ENCODE measurements at places on chromosomes 1 and 21. TPM values are rescaled to one million over a fixed set of nuclear protein-coding genes. Genes with fewer than 3 reads are reported as not detected.

Gene FMN2
- not detected for total RNA-seq

Gene VANGL2
- total RNA-seq: not detected

Gene WDTC1
- total RNA-seq: 20.1 TPM

Gene FCRL6
- total RNA-seq: not detected

Gene TRNAU1AP
- total RNA-seq: 30.8 TPM

Gene KRTAP19-1
- total RNA-seq: not detected

Gene SELP
- 0.49 TPM for total RNA-seq

Gene CHODL
- total RNA-seq: not detected

Gene TAL1
- total RNA-seq: 25.8 TPM

Gene ZFP69
- 2.1 TPM for total RNA-seq

Gene CYYR1
- total RNA-seq: 22.7 TPM

Gene LMX1A
- total RNA-seq: not detected

Gene TRPM2
- total RNA-seq: 18.3 TPM

Gene S100A14
- total RNA-seq: not detected

Gene ETV3L
- not detected for total RNA-seq

Gene FBLIM1
- total RNA-seq: 137 TPM

Gene STK40
- 24.8 TPM for total RNA-seq

Gene FCRL5
- total RNA-seq: not detected

Gene PRSS38
- total RNA-seq: not detected

Gene LMOD1
- 0.10 TPM for total RNA-seq

Gene NBPF3
- 6.6 TPM for total RNA-seq

Gene AMPD1
- total RNA-seq: not detected

Gene LCE6A
- total RNA-seq: not detected

Gene BLACAT1
- total RNA-seq: 0.07 TPM

Gene OLIG1
- total RNA-seq: not detected

Gene VHLL
- not detected for total RNA-seq

Measured in mammary microvascular endothelial cell (primary cell).